Activated CD4-positive, CD25-positive, alpha-beta regulatory T cell (primary cell): ENCODE measurements at places on chromosomes 12 and 14.

DNA sequence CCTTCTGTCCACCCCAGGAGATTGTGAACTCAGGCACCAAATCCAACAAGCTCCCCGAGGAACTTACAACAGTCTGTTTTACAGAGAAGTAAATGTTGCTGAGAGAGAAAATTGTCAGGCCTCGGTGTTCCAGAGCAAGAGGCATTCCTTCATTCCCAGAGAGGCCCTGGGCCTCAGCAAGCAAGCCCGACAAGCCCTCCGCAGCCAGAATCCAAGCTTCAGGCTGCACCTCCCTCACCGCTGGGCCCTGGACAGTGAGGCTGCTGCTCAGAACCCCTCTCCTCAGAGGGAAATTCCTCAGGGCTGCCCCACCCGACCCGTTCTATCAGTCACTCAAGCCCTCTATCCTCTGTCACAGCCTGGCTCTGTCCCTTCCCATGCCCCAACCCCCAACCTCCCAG is 56.4 kb downstream of the ZFP36L1 start:
- no peak for DNase-seq

DNA sequence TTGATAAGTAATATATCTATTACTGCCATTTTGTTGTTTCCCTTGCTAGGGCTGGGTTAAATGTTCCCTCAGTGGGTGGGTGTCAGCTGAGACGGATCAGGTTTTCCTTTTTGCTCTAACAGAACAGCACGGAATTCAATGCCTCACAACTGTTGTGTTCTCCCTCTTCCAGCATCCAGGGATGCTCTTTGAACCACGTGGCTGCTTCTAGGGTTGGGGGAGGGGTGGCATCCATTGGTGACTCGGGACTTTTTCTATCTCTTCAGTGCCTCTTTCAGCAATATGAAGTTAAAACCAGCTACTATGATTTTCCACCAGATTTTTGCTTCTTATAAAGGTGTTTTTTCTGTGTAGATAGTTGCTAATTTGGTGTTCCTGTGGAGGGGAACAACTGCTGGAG is 884.9 kb upstream of the FOXG1 start:
- DNase-seq: no peak

DNA sequence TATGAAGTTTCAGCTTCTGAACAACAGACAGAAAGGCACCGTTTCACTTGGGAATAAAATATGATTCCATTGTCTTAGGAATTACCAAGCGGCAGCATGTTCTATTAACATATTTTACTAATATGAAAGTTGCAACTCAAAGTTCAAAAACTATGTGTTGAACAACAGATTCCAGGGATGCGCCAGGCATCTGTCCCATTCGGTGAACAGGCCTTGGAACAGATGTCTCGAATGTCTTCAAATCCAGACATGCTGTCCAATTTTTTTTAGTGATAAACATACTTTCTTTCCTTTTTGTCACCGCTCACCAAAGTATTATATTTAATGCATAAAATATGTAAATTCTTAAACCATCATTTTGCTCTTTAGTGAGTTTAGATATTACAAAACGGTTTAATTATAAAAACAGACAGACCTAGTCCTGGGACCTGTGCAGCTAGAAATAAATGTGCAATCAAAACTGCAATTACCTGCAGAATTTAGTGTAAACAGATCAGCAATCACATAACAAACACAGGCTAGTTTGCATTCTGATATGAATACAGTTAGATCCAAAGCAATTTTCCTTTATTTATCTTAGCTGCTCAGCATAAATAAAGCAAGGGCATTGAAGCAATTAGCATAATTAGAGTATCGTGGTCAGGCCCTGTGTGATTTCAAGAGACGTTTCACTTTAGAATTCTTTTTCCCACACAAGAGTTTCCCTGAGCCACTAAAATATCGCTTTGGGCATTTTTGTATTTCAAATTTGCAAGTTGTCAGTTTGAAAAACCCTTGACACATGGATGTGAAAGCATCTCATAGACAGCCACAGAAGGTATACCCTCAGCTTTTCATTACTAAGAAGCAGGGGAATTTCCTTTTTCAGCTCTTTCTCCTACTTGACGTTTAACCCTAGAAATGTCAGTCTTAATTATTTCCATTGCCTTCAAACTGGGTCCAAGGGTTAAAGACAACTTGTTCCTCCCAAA is 420.8 kb downstream of the EGLN3 start:
- DNase-seq: no peak

GRCh38 chr14:100293497-100294212 is 12.6 kb downstream of the SLC25A29 start:
- no peak for DNase-seq

DNA sequence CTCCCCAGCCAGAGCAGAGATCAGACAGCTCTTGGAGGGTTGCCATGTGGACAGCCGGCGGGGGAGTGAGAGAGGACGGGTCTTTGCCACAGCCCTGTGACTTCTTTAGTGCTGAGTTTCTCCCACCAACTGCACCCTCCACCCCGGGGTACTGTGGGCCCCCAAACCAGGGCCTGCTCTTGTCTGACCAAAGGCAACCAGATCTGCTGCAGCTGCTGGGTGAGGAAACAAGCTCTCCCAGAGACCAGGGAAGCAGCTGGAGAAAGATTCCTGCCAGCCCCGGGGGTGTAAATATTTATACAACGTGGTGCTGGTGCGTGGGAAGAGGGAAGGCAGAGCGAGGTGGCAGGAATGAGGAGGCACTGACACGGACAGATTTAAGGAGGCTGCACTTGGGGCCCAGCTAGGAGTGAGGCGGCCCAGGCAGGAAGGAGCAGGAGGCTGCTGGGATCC is 14.3 kb upstream of the ZFP36L1 start:
- DNase-seq: no peak

DNA sequence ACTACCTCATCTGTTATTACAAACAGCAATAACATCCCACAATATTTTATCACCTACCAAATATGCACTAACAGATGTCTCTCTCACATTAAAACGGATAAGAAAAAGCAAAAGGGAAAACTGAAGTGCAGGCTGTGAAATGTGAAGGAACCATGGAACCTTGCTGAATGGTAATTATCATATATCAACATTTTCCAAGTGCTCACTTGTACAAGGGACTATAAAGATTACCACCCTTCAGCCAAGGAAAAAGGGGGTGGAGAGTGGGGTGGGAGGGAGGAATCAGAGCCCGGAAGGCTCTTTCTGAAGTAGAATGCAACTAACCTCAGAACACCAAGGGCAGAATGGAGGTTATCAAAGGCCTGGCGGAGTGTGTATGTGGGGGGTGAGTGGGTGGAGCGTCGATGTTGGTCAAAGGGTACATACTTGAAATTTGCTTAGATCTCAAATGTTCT is 1.2 kb downstream of the SNX6 start:
- no peak for DNase-seq

- DNase-seq: no peak
Measured at GRCh38 chr12:131087302-131087818, 133.7 kb downstream of the ADGRD1 start.

DNA sequence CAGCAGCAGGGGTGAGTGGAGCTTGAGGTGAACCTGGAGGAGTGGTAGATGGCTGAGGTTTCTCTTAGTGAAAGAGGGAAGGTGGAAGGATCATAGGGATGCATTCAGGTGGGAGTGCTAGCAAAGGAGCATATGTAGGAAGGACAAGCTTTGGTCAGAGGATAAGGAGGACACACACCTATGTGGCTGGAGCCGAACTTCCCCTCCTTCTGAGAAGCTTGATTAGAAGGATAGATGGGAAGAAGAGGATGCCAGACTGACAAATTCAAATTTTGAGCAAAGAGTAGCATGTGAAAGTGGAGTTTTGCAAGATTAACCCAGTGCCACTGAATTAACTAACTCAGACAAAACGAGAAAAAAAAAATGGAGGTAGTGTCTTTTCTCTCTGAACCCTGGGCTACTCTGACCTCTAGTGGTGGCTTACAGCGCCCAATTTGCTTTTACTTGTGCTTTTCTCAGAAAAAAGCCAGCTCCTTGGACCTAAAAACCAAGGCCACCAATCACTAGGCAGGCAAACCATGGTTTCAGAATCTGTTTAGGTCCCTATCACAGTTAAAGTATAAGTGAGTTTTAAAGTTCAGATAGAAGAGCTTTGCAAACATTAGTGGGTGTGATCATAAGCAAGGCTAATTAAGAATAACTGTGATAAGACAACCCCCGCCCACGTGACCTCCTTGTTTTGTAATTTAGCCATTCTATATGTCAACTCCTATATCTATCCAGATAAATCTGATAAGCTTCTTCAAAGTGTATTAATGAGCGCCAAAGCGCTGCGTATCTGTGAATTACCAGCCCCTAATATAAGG is 15.5 kb downstream of the EMP1 start:
- peak; percentile 48 for DNase-seq

DNA sequence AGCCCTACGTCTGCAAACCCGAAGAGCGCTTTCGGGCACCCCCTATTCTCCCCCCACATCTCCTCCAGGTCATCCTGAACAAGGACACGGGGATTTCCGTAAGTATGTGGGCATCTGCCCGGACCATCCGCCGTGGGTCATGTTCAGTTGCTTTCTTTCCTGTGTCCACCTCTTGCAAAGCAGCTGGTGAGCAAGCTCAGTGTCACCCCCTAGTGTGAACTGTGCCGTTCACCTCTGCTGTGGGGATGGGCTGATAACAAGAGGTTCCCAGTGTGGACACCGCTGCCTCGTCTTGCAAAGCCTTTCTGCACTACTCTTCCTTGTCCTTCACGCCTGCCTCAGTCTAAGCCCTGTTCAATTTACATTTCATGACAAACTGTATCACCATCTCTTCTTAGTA is 8.6 kb downstream of the PRKAB1 start:
- DNase-seq: no peak

DNA sequence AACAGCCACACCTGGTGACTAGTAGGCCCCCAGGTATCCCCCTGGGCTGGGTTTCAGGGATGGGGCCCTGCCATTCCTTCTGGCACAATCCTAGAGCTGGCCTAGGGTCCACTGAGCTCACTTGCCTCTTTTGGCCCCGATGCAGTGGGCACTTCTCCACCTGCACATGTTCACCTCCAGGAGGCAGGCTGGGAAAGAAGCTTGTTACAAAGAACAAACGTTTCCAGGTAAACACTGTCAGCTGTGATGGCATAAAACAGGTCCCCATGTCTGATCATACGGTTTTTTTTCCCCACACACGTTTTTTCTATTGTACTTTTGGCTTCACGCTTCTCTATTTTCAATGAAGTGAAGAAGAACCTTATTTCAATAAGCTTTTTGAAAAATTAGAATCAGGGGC is 15.8 kb upstream of the HVCN1 start:
- DNase-seq: no peak

- DNase-seq: no peak
Measured at GRCh38 chr12:11653215-11653753, 3.8 kb downstream of the ETV6 start.

- no peak for DNase-seq
Measured at GRCh38 chr12:7134396-7135166, 4.4 kb downstream of the CLSTN3 start.

DNA sequence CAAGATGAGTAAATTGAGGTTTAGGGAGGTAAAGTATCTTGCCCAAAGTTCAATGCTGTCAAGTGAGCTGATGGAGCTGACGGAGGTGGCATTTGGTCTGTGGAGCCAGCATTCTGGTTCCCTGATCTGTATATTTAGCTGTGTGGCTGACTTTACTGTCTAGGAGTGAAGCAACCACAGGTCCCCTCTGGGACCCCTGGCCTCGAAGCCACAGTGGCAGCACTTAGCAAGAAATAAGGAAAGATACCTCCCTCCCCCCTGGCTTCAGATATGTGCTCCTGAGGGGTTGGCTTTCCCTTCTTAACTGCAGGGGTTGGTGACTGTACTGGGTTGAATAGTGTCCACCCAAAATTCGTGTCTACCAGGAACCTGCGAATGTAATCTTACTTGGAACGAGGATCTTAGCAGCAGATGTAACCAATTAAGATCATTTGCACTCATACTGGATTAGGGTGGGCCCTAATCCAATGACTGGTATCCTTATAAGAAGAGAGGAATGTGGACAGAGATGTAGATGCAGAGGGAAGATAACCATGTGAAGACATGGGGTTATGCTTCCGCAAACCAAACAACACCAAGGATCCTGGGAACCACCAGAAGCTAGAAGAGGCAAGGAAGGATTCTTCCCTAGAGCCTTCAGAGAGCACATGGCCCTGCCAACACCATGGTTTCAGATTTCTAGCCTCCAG is 2.0 kb upstream of the ACVR1B start:
- DNase-seq: no peak

DNA sequence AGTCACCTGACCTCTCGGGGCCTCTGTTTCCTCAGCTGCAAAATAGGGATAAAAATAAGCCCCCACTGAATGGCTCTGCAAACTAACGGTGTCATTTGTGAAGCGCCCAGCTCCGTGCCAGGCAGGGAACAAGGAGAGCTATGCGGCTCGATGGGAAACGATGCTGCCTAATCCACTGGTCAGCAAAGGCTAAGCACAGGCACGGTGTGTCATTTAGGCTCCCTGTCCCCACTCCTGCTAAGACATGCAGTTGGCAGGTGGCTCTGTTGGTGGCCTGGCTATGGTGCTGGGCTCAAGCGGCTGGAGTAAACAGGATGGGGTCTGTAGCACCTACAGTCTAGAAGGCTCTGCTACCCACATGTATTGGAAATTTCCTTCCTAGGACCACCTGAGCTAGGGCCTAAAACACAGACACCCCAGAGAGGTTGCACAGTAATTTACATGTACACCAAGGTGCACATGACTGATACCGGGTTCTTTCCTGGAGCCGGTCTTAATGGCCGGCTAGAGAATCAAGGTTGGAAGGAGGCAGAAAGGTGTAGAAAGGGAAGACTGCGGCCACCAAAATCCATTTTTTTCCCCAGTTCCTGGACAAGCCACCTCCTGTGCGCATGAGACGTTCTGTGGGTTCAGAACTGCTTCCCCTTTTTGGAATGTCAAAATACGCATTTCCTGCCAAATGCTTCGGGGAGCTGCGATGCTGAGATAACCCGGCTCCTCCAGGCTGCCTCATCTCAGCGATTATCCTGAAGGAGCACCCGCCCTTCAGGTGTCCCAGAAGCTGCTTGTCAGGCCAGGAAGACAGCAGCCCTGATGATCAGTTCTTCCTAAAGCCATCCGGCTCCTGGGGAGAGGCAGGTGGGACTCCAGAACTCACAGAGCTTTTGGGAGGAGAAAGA is 1.0 kb downstream of the CACNA2D4 start:
- no peak for DNase-seq

DNA sequence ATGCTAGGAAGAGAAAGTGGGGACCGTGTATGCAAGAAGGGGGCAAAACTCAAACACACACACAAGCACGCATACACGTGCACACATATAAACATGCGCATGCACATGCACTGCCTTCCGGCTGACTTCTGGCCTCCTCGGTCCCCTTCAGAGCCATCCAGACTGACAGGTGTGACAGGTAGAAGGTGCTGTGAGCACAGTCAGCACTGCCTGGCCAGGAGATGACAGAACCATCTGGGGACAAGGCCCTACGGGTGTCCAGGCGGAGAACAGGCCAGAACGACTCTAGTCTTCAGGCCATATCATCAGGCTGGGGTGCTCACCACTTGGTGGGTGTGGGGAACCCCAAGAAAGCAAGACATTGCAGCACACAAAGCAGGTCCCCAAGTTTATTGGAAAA is 7.3 kb downstream of the KRT83 start:
- no peak for DNase-seq

DNA sequence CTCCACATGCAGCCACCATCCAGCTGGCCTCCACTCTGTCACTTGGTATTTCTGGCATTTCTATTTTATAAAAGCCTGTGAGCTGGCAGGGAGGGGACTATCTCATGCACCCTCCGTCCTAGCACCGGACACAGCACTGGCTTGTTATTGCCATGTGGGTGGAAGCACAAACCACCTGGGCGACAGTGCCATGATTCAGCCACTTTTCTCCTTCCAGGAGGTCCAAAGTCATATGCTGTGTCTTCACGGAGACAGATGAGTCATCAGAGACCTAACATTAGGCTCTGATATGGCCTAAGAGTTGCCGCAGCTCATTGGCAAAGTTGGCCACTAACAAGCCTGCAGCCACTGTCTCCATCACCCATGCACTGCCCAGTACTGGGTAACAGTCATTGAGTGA is 1123.0 kb downstream of the VRK1 start:
- no peak for DNase-seq
